RWPE1 (cell line): ENCODE measurements at places on chromosomes 3 and 15.
A peak's percentile ranks its signal among the peaks of the same experiment; 100 is the strongest.

DNA sequence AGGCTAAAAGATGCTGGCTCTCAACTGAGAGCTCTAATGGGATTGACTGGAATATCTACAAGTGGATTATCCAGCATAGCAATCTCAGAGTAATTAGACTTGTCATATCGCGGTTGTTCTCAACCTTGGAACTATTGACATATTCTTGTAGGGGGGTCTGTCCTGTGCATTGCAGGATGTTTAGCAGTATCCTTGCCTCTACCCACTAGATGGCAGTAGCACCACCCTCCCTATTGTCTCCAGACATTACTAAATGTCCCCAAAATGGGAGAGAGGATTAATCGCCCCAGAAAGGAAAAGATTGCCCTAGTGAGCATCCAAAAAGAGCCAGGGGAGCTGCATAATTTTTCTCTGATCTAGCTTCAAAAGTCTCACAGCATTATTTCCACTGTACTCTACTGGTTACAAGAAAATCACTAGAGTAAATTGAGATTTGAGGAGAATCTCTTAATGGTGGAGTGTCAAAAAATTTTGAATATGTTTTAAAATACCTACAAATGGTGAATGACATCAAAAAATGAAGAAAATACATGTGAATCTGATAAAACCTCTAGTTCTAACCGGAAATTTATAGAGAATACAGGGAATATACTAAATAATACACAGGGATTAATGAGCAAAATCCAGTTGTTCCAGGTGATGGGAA lies 388.2 kb upstream of the AGTR1 start:
- DNase-seq = peak; percentile 25

- DNase-seq = no peak
These were observed 141.5 kb downstream of the PLOD2 start for GRCh38 chr3:146019508-146019907.

- DNase-seq = peak; percentile 9
These were observed 32.7 kb downstream of the ZNF385D start for GRCh38 chr3:21718161-21718765.

DNA sequence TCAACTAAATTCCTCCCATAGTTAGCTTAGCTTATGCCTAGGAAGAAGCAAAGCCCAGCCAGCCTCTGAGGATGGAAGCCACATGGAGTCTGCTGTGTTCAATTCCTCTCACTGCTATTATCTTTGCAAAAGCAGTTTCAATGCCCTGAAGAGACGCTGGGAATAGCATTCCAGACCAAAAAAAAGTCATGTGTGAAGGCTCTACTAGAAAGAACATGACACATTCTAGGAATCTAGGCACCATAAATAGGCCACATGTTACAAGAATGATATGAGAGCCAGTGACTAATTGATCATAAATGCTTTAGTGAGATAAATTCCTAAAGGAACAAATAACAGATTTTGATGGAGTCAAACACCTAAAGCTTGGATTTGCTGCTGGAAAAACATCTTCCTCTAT lies 800.8 kb downstream of the TUSC7 start:
- peak; percentile 4 for DNase-seq

- no peak for DNase-seq
These were observed 39.1 kb downstream of the DHX36 start for GRCh38 chr3:154285221-154285620.

DNA sequence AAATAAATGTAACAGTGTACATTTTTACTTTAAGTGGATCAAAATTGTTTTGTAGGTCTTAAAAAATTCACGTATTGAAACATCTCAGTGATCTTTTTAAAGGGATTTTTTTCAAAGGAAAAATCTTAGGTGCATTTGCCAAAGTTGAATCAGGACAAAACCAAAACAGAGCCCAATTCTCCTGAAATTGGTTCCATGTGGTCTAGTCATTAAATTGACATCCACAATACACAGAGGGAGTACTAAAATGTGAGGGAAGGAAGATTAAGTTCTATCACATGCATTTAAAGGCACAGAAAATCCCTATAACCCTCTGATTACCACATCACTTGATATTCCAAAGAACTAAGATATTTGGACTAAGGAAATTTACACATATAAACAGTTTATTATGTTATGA lies 39.3 kb upstream of the HDC start:
- DNase-seq = no peak

DNA sequence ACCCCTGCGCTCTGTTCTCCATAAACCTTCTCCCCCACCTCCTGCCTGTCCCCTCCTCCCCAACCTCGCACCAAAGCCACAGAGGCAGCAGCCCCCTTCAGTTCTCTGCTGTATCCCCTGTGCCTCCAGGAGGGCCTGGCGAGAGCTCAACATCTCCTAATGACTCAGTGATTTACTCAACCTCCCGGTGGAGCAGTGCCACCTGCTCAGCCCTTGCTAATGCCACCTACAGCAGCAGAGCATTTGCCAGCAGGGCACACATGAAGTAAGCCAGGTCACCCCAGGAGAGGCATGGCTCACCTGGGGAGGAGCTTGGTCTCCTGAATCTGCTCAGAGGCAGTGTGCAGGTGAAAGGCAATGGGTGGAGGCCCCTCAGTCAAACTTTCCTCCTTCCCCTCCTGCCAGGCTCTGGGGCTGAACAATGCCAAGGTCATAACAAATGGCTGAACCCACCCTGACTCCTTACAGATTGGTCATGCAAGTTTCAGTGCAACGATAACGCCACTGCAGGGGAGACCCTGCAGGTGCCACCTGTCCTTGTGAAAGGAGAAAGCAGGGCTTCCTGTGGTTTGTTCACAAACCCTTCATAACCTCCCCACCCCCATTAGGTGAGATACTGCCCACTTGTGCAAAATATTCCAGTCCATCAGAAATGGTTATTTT lies 19.8 kb downstream of the TRPM1 start:
- no peak for DNase-seq

GRCh38 chr3:147493065-147493464 lies 83.9 kb downstream of the ZIC1 start:
- DNase-seq = no peak

DNA sequence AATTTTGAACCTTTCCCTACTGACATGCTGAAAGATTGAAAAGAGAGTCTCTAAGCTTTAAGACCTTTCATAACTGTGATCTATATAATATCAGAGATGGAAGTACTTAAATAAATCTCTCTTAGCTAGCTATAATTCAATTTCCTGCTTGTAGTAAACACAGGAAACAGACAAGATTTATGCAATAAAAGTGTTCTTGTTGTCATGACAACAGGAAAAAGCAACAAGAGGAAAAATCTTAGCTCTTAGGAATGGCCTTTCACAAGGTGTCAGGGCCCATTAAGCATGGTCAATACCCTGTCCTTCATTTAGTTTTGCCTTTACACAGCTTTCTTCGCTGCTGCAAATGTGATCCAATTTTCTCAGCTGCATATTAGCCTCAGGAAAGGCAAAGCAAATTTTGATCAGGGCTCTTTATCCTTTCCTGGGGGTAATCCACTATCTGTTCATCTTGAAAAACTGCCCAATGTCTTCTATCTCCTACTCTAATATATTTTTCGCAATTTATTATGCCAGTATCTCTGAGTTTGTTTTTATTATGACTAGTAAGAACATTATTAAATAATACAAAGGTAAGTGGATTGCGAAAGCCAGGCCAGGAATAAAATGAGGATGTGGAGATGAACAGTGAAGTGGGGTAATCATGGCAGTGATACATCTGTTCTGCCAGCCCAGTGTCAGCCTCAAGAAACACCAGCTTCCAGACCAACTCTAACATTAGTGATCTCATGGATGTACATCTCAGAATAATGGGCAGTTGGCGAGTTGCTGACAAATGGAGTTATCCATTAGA lies 28.7 kb downstream of the SIDT1 start:
- DNase-seq = no peak

DNA sequence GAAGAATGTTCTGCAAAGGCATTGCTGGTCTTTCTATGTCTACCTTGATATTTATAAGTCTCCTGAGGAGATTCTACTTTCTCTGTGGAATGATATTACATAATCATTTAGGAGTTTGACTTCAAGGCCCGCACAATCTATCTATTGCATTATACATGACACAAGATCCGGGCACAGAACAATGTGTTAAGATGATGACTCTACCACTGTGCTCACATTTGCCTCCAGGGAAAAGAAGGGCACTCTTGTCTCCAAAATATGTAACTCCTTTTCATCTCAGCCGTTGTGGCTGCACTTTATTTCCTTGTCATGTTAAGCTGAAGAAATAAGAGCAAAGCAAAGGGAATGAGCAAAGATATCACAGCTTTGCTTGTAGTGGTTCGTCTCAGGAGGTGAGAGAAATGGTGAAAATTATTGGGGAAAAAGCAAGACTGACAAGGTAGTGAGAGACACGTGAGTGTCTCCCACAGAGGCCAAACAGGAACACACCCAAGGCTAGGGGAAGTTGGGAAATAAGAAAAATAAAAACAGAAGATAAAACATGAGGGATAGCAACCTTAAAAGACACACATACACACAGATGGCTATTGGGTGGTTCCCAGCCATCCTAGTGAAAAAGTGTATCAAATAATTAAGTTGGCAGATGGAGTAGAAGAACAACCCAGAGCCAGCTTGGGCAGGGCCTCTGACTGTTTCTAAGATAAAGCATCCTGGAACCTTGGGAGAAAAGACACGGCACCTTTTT lies 184.3 kb downstream of the P3H2 start:
- DNase-seq = peak; percentile 24

GRCh38 chr15:37537802-37538201 lies 396.6 kb upstream of the TMCO5A start:
- no peak for DNase-seq

GRCh38 chr3:113266738-113267137 lies 55.4 kb downstream of the BOC start:
- DNase-seq = no peak

GRCh38 chr3:75220932-75221331 lies 443.2 kb upstream of the FRG2C start:
- no peak for DNase-seq

GRCh38 chr3:195312714-195313113 lies 41.8 kb upstream of the XXYLT1 start:
- no peak for DNase-seq

GRCh38 chr3:182739619-182740018 lies 53.7 kb upstream of the ATP11B start:
- DNase-seq = no peak

GRCh38 chr3:43796041-43796596 lies 105.4 kb downstream of the ABHD5 start:
- peak; percentile 7 for DNase-seq

DNA sequence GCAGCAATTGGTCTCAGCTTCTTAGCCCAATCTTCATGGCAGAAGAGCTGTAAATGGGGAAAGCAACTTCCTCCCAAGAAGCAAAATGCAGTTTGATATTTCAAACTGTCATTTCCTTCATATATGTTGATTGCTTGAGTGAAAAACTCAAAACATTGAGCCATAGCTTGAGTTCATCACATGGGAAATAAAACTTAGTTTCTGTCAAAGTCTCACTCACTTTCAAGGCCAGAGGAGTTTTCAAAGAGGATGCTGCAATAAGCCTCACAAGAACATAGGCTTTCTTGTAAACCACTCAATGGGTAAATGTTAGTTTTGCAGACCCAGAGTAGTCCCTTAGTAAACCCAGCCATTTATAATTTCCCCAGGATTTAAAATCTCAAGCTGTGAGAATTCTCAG lies 29.1 kb upstream of the SUCLG2 start:
- DNase-seq = no peak

GRCh38 chr3:127337911-127338531 lies 50.2 kb upstream of the PRR20G start:
- no peak for DNase-seq

GRCh38 chr15:77654975-77655374 lies 22.3 kb upstream of the LINGO1 start:
- no peak for DNase-seq

DNA sequence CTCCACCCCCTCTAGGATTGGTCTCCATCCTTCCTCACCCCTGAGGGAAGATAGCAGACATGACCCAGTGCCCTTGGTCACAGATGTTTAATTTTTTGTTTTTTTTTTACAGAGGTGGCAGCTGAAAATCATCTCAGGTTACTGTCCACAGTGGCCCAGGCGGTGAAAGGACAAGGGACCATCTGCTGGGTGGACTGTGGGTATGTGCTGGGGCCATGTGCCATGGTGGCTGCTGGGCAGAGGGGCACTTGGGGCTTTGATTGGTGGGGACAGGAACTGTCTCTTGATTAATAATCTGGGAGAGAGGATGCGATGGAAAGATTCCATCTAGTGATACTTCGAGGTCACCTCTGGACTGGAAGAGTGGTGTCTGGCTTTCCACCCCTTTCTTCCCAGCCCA lies 25.4 kb downstream of the PDIA5 start:
- no peak for DNase-seq

GRCh38 chr3:126852511-126852910 lies 130.4 kb upstream of the PLXNA1 start:
- DNase-seq = no peak

GRCh38 chr3:33826688-33827087 lies 28.3 kb downstream of the PDCD6IP start:
- DNase-seq = no peak

- DNase-seq = no peak
These were observed 40.7 kb downstream of the SYN2 start for GRCh38 chr3:12044860-12045259.

DNA sequence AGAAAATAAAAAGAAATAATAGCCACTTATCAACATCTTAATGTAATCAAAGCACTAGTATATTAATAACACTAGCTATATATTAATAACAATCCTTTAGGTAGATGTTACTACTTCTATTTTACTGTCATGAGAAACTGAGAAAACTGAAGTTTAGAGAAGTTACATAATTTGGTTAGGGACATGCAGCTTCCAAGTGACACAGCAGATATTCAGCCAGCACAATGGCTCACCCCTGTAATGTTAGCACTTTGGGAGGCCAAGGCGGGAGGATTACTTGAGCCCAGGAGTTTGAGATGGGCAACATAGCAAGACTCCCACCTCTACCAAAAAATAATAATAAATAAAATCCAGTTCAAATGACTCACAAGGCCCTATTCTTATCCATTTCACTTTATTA lies 1.9 kb upstream of the UBR1 start:
- no peak for DNase-seq

DNA sequence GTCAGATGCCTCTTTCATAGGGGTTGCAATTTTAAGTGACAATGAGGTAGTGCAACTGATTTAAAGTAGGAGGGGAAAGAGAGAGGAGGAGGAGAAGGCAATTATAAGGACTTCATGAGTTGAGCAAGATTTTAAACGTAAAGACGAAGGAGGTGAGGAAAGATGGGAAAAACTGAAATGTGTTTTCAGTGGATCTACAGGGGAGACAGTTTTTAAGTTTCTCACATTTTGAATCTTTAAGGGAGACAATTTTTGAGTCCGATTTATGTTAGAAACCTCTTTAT lies 68.7 kb upstream of the LIMD1 start:
- DNase-seq = no peak
